G401 (cell line): ENCODE measurements at places on chromosomes 4 and X.

GRCh38 chr4:173301518-173302201 is 32.5 kb downstream of the HMGB2 start:
- peak; percentile 65 for DNase-seq

DNA sequence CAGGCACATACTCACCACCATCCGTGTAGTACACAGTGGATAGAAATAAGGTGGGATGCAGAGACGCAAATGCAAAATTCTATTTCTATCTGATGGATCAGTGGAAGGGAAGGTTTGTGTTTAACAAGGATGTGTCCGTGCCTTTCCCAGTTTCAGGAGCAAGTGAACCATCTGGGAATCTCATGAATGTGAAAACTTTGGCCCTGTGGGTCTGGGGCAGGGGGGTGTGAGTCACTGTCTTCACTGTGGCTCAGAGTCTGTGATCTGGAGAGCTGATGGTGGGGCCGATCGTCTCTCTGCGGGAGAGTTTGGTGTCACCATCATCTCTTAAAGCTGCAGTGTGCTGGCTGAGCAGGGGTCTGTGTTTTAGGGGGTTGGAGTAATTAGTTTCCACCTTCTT is 179.3 kb upstream of the STS start:
- DNase-seq = no peak

- no peak for DNase-seq
These were observed 41.1 kb downstream of the AFF2 start for GRCh38 chrX:148541584-148541940.

DNA sequence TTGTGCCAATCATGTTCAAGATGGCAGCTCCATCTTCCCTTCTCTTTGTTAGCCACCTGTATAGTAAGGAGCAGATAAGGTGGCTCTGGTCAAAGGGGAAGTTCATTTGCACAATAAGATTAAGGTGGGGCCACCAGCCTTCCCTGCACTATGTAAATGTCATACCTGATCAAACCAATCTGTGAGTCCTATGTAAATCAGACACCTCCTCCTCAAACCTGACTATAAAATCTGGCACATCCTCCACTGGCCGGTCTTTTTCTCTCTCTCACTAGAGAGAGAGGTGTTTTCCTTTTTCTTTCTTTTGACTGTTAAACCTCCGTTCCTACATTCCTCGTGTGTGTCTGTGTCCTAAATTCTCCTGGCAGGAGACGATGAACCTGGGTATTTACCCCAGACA is 572.5 kb upstream of the AADAT start:
- no peak for DNase-seq

DNA sequence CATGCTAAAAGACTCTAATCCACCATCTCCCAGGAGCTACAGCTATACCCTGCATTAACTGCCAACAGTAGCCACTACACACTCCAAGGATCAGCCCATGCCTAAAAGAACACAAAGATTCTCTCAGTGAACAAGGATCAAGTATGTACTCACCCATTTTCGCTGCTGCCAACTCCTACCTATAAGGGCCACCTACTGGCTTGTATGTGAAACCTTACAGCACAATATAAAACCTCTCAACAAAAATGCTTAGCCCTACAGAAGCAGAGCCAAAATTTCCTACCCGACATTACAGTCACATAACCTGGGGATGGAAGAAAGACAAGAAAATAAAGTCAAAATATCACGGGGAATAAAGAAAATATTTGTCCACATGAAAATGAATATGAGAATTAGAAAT is 562.8 kb upstream of the POU3F4 start:
- DNase-seq = no peak

- DNase-seq = no peak
These were observed 118.4 kb downstream of the COX18 start for GRCh38 chr4:72951147-72951546.

DNA sequence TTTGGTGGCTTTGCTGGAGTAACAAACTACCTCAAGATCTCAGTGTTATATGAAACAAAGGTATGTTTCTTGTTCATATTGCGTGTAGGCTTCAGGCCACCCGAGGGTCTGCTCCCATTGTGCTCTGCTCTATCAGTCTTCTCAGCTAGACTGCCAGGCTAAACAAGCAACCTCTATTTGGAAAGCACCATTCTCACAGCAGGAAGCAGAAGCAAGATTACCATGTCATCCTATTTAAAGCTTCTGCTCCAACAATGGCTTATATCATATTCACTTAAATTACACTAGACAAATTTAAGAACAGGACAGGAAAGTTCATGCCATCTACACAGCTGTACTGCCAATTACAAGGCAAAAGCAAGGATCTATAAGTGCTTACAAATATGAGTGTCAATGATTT is 385.8 kb downstream of the PPARGC1A start:
- DNase-seq = no peak

DNA sequence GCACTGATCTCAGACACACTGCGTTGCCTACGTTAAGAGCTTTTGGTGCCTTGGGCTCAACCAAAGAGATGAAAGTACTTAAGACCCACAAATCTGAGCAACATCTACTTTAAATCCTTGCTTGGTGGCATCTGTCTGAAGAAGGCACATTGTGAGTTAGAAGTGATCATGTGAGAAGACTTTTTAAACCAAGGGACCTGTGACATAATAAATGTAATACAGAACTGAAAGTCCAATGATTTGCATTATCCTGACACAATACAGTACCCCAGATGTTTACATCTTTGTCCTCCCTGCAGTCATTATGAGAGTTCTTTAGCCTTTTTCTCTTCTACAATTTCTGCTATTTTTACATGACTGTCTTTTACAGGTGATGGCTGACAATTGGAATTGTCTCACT is 96.7 kb upstream of the FTHL17 start:
- no peak for DNase-seq

DNA sequence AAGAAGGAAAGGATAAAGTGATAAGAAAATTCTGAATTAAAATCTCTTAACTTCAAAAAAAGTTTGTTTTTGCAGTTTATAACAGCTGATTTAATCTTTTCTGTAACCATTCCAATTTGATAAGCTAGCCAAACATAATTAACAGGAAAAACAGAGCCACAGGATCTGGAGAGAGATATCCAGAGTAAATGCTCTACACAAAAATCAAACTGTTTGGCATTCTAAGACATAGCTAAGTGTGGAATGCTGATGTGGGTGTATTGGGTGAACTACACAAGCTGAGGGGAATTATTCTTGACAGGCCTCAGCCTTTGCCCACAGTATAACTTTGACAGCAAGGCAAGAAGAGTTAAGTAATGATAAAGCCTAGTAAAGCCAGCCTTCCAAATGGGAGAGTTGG is 184.8 kb downstream of the GABRG1 start:
- DNase-seq = no peak

DNA sequence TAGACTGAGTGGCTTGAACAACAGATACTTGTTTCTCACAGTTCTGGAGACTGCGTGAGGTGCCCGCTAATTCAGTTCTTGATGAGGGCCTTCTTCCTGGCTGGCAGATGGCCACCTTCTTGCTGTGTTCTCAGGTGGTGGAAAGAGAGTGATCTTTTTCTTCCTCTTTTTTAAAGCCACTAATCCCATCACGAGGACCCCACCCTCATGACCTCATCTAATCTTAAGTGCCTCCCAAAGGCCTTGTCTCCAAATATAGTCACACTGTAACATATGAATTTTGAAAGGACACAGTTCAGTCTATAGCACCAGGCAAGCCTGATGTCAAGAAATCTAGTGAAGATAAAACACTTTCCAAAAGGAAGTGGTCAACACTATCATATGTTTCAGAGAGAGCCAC is 12.4 kb downstream of the VAMP7 start:
- no peak for DNase-seq

GRCh38 chr4:54516556-54517215 is 141.1 kb upstream of the KIT start:
- no peak for DNase-seq

DNA sequence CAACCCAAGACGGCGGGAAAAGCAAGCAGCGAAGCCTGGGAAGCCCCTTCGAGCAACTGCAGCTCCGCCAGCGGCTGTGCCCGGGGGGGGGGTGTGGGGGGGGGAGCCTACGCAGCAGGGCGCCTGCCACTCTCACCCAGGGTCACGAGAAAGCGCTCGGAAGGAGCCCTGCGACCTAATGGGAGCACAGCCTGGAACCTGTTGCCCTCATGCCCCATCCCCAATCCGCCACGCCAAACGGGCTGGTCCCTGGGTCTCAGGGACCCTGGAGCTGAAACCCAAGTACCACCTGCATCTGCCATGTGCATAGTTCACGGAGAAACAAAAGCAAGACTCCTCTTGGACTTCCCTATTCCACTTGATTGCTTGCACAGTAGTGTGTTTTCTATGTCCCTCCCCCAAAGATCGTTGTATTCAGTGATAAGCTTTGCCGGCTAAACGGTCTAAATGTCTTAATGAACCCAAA is 359 bp upstream of the GAB3 start:
- no peak for DNase-seq

- no peak for DNase-seq
These were observed 562.4 kb upstream of the ZFP42 start for GRCh38 chr4:187433141-187433540.

DNA sequence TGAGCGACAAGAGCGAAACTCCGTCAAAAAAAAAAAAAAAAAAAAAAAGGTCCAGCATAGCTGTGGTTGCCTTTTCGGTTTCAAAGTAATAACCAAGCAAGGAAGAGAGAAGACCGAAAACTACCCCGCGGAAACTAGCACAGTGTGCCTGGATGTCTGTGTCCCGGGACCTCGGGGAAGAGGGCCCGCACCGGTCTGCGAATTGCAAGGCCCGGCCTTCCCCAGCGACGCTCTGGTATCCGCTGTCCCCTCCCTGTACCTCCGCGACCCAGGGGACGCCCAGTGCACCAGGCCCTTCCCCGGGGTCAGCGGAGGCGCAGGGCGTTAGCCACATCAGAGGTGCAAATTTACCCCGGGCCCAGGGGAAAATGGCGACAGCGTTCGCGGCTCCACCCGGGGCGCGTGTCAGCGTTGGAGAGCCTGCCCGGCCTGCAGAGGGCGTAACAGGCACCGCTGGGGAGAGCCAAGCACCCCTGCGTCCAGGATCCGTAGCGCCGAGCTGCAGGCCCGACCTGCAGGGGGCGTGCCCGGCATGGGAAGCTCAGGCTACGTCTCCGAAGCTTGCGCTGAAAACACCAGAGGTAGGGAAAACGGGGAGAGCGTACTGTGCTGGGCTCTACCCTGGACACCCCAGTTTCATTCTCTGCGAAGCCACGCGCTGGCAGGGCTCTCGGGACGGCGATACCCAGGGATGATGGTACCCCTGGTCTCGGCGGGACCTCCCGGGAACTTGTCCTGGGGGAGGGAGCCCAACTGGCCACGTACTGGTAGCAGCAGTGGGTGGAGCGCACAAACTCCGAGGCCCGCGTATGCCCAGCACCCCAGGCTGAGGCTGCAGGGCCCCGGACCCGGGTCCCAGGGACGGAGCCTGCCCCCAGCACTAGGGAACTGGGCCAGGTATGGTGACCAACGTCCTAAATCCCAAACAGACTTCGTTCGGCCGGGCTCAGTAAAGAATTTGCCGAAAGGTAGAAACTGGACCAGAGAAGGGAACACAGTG is 16.2 kb downstream of the NKX6-1 start:
- DNase-seq = no peak

- DNase-seq = no peak
These were observed 69.6 kb downstream of the HOPX start for GRCh38 chr4:56611501-56611900.

DNA sequence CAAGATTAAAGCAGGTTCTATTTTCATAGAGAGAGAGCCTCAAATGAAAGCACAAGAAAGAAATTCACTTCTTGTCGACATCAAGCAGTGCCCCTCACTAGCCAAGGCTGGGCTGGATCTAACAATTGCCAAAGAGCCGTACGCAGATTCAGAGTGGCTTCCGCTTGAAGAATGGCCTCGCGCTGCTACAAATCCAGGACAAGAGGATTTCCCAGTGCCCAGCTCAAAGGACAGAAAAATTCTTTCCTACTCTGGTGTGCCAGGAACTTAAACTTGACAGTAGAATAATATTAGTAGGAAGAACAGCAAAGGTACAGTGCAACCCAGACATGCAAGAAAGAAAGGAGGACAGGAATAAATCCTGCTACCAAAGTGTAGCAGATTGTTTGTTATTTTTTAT is 56.5 kb upstream of the PPARGC1A start:
- no peak for DNase-seq

DNA sequence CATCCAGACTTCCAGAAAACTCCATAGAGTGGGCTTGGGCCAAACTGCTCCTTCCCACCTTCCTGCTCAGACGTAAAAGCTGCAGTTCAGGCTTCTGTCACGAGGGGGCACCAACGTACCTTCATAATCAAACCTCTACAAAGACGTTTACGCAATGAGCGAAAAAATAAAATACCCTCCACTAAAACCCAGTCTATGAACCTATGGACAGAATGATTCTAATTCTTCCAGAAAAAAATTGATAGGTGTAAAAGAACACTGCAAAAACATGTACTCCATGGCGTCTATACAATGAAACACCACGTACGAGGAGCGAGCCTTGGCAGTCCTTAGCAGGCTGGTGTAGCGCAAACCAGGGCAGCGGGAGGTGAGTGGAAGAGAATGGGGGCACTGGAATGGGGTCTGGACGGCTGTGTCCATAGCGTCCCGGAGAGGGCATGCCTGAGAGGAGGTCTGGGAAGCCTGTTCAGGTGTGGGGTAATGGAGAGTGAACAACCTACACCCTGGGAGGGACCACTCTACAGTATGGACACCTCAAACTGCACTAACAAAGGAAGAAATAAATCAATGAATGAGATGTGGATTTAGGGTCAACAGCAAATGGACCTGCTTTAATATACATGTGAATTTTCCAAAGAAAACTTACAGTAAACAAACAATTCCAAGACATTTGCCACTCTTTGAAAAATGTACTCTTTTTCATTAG is 14.4 kb upstream of the RAB40A start:
- peak; percentile 82 for DNase-seq

DNA sequence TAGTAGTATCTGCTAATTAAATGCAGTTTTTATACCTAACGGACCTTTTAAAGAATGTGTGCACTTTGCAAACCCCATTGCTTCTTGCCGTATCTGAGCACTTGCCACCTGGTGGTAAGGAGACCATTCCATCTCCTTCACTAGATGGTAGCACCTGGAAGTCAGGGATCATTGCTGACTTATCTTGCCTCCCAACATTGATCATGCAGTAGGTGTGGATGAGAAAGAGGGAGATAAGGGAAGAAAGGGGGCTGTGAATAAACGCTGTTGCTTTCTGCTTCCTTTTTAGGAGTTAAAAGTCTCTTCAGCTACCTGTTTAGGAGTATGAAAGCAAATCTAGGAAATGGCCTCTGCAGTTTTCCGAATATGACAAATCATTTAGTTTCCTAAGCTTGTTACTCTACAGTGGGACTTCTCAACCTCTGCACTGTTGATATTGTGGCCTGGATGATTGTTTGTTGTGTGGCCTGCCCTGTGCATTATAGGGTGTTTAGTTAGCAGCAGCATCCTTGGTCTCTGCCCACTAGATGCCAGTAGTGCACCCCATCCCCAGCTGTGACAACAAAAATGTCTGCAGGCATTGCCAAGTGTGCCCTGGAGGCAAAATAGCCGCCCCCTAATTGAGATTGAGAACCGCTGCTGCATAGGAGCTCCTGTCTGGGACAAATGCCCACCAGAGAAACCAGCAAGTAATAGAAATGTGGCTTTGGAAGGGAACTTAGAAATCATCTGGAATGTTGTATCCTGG is 38.8 kb downstream of the GAB1 start:
- DNase-seq = peak; percentile 9
